ENCODE measurements at places on chromosomes 13 and 19. TPM values are rescaled to one million over a fixed set of nuclear protein-coding genes. Genes with fewer than 3 reads are reported as not detected.

The CYP2F1 gene
- 1.8 TPM for total RNA-seq

The FGF21 gene
- not detected for total RNA-seq

The ZNF554 gene
- 2.6 TPM for total RNA-seq

The KLK4 gene
- total RNA-seq, result not detected

The ATXN8OS gene
- total RNA-seq, result not detected

The ANKLE1 gene
- total RNA-seq, result 1.3 TPM

The TGDS gene
- 4.6 TPM for total RNA-seq

The MCEMP1 gene
- total RNA-seq, result 1.1 TPM

- peak; percentile 59 for DNase-seq
Observed at GRCh38 chr13:99281811-99282263, 23.7 kb upstream of the GPR18 start.

- no peak for DNase-seq
Observed at GRCh38 chr13:72316716-72317115, 410.7 kb downstream of the MZT1 start.

GRCh38 chr19:3593156-3593555 is 7.9 kb downstream of the GIPC3 start:
- DNase-seq, result no peak

DNA sequence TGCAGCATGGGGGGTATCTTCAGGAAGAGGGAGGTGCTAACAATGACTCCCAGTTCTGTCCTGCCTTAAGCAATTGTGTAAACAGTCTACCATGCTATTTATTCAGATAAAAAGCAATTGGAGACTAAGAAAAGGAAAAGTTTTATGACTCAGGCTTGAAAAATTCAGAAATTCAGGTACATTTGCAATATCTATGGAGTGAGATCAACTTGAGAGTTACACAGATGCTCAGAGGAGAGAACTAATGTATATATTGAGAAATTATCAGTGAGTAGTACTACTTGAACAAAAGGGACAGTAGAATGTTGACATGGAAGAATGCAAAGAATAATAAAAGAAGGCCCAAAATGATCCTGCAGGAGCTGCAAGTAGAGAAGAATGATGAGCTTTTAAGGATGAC is 277.6 kb upstream of the DACH1 start:
- DNase-seq, result no peak

GRCh38 chr13:76873445-76873844 is 12.8 kb downstream of the KCTD12 start:
- no peak for DNase-seq

DNA sequence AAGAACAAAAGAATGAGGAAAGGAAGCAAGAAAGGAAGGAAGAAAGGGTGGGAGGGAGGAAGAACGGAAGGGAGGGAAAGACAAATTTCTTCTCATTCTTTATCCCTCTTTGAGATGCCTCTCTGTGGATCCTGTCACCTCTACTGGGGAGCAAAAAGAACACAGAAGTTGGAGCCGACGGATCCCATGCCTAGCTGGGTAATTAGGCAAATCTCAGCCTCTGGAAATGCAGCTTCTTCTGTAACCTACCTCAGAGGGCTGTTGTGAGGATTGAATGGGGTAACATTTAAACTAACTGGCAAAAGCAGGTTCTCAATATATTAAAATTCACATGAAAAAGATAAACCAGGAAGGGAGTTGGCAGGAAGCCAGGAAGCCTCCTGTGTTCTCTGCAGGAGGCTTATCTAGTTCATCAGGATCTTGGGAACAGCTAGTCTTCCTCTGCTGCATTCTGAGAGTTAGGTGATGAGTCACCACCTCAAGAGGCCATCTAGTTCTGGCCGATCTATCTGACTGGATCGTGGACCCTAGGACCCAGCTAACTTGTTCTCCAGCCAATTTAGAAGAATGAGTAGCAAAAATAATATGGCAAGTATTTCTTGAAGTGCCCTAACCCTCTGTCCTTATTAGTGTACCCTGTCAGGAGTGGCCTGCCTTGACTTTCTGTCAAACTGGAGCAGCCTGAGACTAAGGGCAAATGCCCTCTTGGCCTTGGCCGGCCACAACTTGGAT is 15.2 kb upstream of the CPB2 start:
- DNase-seq, result no peak

- no peak for DNase-seq
Observed at GRCh38 chr13:102039264-102039663, 362.6 kb downstream of the FGF14 start.

DNA sequence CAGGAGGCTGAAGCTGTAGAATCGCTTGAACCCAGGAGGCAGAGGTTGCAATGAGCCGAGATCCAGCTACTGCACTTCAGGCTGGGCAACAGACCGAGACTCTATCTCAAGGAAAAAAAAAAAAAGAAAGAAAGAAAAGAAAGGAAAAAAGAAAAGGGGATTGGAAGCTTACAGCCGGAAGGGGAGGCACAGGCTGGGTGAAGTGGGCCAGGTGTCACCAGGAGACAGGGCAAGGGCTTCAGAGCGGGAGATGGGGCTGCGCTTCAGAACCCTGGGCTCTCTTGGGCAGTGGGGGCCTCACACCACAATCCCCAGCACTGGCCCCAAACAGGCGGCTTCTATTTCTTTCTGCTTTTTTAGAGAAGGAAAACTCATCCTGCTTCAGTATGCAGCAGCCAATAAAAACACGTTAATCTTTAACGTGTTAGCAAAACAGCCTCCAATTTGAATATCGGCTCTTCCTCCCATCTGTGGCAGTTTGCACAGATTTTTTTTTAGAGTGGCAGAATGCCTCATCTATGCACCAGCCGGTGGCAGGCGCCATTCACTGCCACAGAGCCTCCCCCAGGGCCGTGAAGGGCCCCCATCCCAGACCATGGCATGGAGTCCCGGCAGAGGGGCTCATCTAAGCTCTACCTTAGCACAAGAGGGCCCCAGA is 46.6 kb upstream of the C19orf12 start:
- no peak for DNase-seq

DNA sequence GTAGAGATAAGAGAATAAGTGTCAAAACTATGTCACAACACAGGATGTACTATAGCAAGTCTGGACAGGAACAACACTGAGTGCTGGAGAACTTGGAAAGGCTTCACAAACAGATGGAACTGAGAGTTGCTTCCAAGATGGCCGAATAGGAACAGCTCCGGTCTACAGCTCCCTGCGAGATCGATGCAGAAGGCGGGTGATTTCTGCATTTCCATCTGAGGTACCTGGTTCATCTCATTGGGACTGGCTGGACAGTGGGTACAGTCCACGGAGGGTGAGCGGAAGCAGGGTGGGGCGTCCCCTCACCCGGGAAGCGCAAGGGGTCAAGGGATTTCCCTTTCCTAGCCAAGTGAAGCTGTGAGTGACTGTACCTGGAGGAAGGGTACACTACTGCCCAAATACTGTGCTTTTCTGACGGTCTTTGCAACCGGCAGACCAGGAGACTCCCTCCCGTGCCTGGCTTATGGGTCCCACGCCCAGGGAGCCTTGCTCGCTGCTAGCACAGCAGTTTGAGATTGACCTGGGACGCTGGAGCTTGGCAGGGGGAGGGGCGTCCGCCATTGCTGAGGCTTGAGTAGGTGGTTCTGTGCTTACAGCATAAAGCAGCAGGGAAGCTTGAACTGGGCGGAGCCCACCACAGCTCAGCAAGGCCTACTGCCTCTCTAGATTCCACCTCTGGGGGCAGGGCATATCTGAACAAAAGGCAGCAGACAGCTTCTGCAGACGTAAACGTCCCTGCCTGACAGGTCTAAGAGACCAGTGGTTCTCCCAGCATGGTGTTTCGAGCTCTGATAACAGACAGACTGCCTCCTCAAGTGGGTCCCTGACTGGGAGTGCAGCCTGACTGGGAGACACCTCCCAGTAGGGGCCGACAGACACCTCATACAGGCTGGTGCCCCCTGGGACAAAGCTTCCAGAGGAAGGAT is 46.0 kb downstream of the USP12 start:
- no peak for DNase-seq

GRCh38 chr13:63651394-63651793 is 2235.7 kb upstream of the PCDH20 start:
- DNase-seq, result no peak

DNA sequence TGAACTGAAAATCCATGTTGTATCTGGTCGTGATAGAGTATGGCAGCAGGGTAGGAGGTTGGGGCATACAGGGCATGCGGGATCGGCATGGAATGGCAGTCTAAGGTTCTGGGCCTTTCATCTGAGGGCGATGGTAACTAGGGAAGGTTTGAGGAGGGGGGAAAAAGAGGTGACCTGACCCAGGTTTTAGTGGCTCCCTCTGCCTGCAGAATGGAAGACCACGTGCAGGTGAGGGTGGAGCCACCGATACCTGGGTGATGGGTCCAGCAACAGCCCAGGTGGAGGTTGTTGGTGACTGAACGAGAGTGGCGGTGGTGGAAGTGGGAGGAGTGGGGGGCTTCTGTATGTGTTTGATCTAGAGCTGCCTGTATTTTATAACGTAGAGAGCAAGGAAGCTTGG is 3.8 kb downstream of the ZNF749 start:
- no peak for DNase-seq

DNA sequence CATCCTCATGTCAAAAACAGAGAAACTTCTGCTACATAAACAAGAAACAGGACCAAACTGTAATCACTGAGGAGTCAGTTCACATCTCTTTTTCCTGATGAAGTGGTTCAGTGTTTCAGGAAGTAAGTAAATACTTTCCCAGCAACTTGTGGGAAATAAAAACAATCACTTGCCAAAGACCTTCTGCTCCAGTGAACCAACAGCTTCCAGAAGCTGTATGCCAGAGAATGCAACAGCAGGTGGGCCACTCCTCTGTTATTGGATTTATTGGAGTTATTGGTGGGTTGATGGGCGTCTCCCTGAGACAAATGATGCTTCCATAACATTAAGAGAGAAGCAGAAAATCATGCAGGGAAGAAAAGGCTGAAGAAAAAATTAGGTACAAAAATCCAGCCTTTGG is 9.9 kb downstream of the SLC6A16 start:
- no peak for DNase-seq

DNA sequence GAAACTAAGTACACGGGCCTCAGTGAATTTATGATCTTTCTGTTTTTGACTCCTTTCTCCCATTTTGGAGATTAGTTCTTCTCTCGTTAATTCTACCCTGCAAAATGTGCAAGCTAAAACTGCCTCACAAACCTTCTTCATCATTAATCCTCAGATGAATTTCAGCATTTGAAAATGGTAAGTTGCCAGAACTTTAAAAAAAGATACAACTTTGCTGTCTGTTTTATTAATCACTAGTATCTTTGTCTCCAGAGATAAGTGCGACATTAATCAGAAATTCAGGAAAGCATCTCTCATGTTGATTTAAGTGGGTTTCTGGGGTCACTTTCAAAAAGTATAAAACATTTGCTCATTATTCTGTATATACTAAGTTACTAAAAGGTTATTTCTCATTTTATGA is 227.0 kb upstream of the RXFP2 start:
- DNase-seq, result no peak

DNA sequence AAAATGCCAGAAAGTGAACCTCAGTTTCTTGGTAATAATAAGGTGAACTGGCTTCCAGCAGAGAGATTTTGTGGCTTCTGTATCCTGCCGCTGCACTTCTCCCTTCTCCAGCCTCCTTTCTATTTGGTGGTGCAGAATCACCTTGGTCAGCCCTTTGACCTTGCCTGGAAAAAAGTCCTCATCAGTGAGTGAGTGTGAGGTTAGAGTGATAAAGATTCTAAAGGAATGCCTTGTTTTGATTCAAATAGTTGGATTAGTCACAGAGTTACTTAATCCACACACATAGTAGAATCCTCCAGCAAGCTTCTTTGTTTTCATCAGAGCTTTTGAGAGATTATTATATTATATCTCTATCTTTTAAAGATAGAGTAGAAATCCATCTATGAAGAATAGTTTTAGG is 140.9 kb downstream of the KCNRG start:
- DNase-seq, result no peak

DNA sequence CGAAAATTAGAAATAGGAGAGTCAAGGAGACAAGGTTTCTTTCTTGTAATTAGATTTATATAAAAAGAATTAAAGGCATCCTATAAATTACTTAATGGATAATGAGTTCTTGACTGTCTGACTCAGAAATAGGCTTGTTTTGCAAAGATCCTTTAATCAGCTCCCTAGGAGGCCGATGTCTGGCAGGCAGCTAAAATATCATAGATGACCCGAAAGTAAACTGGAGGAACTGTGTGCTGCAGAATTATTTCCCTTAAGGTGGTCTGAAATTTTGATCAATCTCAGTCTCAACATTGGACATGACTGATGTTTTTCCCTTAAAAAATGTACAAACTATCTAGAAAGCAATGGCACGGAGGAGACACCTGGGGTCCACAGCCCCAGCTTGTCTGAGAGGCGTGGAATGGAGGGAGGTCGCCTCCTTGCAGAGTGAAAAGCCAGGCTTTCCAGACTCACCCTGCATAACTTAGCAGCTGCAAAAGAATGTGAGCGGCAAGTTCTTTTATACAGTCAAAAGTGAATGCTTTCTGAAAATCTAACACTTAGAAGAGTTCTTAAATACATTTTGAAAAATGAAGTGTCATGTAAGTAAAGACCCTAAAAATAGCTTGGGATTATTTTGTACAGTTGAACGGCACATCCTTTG is 44.8 kb downstream of the MBNL2 start:
- no peak for DNase-seq

DNA sequence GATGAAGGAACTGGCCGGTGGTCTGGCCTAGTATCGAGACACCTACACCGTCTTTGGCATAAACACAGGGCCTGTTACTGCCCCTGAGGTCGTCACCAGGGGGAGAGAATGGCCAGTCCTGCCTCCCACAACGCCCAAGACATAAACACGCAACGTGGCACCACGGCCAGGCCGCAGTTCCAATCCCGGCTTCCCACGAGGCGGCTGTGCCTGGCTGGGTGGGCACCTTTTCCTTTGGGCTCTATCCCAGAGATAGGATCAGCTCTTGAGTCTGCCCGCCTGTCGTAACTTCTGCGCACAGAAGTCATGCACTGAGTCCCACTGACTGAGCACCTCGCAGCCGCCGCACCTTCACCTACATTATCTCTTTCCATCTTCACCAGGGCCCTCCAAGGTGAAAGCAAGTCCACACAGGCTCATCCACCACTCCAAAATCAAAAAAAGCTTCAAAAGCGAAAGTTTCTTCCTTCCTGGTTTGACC is 1.1 kb downstream of the MIER2 start:
- no peak for DNase-seq

DNA sequence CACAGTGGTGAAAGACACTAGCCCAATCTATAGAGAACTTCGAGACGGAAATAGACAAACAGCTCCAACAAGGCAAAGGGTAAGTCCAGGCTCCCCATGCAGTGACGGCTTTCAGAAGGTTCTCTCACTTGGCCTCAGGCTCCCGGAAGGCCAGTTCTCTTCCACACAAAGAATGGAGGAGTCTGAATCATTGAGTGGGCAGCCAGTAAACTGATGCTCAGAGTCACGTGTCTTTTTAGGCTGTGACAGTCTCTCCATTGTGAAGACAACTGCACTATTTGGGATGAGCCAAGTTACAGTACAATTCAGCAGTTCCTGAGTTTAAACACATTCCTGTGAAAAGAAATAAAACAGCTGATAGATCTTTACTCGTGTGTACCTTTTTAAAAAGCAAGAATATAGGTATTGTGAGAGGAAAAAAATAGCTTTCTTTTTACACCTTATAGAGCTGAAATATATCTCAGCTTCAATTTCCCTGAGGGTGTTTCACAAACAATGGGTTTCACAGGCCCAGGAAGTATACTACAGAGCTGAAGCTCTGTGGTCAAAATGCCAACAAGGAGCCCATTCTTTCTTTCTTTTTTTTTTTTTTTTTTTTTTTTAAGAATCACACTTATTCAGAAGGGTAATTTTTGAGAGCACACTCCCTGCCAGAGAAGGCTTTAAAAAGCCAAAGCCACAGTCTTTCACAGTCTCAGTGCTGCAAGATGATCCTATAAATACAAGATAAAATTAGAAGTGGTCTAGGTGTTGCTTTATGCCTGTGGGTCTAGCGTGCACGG is 135.1 kb downstream of the FREM2 start:
- DNase-seq, result no peak

- no peak for DNase-seq
Observed at GRCh38 chr13:30593001-30593400, 24.7 kb upstream of the USPL1 start.

Measured in CD8-positive, alpha-beta T cell (primary cell).